Temporal lobe (tissue), 4 donors: ENCODE measurements at places on chromosomes 1 and 21. TPM values are rescaled to one million over a fixed set of nuclear protein-coding genes. Genes with fewer than 3 reads are reported as not detected.

LCE1A gene
- total RNA-seq = not detected

HCRTR1 gene
- 3.2 TPM for total RNA-seq

LAPTM5 gene
- 3.9 TPM for total RNA-seq

TCEANC2 gene
- total RNA-seq = 3.7 TPM

GPR25 gene
- total RNA-seq = 0.25 TPM

HLX gene
- 1.2 TPM for total RNA-seq

DR1 gene
- 25.6 TPM for total RNA-seq

BTF3L4 gene
- 112 TPM for total RNA-seq

MROH7 gene
- 0.25 TPM for total RNA-seq

ODR4 gene
- total RNA-seq = 28.0 TPM

TNFSF4 gene
- total RNA-seq = 0.74 TPM
